ENCODE measurements at places on chromosomes 6 and 20. TPM values are rescaled to one million over a fixed set of nuclear protein-coding genes. Genes with fewer than 3 reads are reported as not detected.

DNA sequence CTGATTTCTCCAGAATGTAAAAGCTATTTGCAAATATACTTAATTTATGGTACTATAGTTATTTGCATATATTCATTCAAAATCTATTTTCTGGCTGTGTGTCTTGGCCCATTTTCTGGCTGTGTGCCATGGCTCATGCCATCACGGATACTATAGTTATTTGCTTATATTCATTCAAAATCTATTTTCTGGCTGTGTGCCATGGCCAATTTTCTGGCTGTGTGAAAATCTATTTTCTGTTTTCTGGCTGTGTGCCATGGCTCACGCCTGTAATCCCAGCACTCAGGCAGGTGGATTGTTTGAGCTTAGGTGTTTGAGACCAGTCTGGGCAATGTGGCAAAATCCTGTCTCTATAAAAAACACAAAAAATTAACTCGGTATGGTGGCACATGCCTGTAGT lies 28.9 kb upstream of the RIPK1 start:
- H3K4me3 ChIP-seq, result no peak overlapping the region
- H3K4me1 ChIP-seq, result no peaks in the 10 kb centered on the region
- no peak overlapping the region for H3K27ac ChIP-seq
- no peaks in the 10 kb centered on the region for H3K36me3 ChIP-seq
- no peaks in the 10 kb centered on the region for H3K27me3 ChIP-seq

FAM209A gene
- total RNA-seq, result not detected

GRCh38 chr20:59845472-59845871 lies 88.0 kb downstream of the SYCP2 start:
- H3K27me3 ChIP-seq, result no peaks in the 10 kb centered on the region
- no peak for DNase-seq
- peaks cover 5% of the 10 kb centered on the region for H3K36me3 ChIP-seq
- no peak overlapping the region for H3K27ac ChIP-seq
- H3K4me3 ChIP-seq, result no peak overlapping the region

DNA sequence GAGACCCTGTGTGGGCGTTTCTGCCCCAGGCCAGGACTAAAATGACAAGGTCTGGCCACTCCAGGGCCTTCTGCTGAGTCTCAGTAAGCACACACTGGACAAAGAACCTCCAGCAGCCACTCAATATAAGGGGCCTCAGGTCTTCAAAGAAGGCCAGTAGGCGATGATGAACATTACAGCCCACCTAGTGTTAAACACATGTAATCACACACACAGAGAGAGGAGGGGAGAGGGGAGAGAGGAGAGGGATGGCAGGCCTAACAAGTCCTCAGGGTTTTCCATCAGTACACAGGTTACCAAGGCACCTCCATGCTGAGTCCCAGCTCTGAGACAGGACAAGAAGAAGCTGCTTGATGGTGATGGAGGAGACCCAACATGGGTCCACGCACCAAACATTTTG lies 325.6 kb downstream of the PTPRT start:
- H3K4me3 ChIP-seq, result no peak overlapping the region
- no peaks in the 10 kb centered on the region for H3K27me3 ChIP-seq
- no peak for DNase-seq

DNA sequence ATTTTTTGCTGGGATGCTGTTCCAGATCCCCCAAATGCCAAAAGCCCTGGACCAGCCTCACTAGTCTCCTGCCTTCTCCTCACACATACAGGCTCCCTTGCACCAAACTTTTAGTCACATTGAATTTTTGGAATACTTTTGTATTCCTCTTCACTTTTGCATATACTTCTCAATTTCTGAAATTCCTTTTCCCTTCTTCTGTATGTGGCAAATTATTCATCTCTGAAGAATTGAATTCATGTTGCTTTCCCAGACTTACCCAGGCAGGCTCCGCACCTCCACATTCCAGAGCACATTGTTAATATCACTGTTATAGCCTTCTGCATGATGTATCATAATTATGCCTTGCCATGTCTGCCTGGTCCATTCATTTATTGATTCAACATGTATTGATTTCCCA lies 255.3 kb upstream of the POU3F2 start:
- no peak overlapping the region for H3K27ac ChIP-seq
- H3K36me3 ChIP-seq, result no peaks in the 10 kb centered on the region
- no peak overlapping the region for H3K4me3 ChIP-seq
- DNase-seq, result no peak
- H3K27me3 ChIP-seq, result no peaks in the 10 kb centered on the region

DEFB132 gene
- not detected for total RNA-seq

CST5 gene
- not detected for total RNA-seq

DNA sequence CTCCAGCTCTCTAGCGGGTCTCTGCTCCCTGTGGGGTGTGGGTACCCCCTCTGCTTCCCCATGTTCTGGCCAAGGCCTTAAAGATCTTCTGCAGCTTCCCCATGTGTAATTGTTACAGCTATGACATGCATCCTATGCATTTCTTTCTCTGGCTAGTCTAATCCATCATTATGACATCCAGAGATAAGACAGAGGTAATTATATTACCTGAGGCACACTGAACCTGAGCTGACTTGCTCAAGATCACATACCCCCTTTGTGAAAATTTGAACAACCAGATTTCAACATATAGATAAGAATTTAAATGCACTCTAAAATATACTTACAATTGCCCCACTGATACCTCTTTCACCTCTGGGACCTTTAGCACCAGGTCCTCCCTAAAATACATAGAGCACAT lies 102.4 kb downstream of the COL12A1 start:
- peaks cover 2% of the 10 kb centered on the region for H3K4me1 ChIP-seq
- H3K4me3 ChIP-seq, result no peak overlapping the region
- no peak overlapping the region for H3K27ac ChIP-seq
- H3K27me3 ChIP-seq, result no peaks in the 10 kb centered on the region
- DNase-seq, result no peak

LTB gene
- total RNA-seq, result 5.4 TPM

DNA sequence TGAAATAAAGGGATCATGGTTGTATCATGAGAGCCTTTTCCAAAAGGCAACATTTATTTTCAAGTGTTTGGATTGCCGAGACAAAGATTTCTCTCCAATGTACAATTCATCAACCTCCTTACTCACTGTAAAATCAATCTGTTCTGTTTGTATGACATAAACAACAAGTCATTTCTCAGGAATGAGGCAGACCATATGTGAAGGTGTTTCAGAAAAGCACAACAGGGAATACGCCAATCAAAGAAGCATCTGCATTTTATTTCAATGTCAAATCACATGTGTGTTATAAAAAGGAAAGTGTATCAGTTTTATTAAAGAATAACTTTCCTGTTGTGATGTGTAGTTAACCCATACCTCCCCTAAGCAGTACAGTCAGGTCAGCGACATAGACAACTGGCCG lies 653.7 kb downstream of the TFAP2A start:
- H3K27me3 ChIP-seq, result no peaks in the 10 kb centered on the region
- DNase-seq, result no peak
- no peak overlapping the region for H3K27ac ChIP-seq
- no peaks in the 10 kb centered on the region for H3K36me3 ChIP-seq

OR2B3 gene
- not detected for total RNA-seq

SLC24A3 gene
- 12.3 TPM for total RNA-seq

- no peak overlapping the region for H3K4me3 ChIP-seq
- no peaks in the 10 kb centered on the region for H3K27me3 ChIP-seq
- DNase-seq, result no peak
- H3K27ac ChIP-seq, result no peak overlapping the region
- peaks cover 9% of the 10 kb centered on the region for H3K4me1 ChIP-seq
- H3K36me3 ChIP-seq, result no peaks in the 10 kb centered on the region
Measured at GRCh38 chr6:82333781-82334180, 29.8 kb upstream of the TPBG start.

GRCh38 chr20:17276101-17276500 lies 49.3 kb downstream of the PCSK2 start:
- H3K4me1 ChIP-seq, result no peaks in the 10 kb centered on the region
- no peak overlapping the region for H3K27ac ChIP-seq
- H3K4me3 ChIP-seq, result no peak overlapping the region
- no peak for DNase-seq
- no peaks in the 10 kb centered on the region for H3K36me3 ChIP-seq

DNA sequence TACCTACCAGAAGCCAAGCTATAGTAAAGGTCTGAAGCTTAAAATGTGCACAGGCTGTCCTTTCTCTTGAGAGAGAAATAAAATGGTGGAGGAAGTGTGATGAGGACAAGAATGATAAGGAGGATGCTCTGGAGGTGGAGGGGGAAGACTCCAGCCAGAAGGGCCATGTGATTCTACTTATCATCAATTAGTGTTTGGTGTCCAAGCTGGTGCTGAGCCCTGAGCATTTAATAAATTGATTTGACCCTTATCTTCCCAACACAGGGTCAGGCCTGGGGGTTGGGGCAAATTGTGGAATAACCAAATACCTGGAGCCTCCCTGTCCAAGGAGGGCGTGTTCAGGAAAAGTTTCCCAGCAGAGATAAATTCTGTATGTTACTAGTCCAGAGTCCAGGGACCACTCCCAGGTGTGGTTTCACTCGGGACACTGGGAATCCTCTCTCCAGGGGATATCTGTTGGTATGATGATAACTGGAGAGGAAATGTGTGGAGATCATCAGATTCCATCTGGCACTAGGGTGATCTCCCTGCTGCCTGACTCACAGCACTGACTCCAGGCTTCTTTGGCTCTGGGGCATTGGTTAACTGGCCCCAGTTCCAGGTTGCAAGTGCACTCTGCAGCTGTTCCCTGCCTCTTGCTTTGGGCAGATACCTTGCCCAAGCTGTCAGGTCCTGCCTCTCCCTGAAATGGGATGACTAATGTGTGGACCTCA lies 3.8 kb upstream of the MYBL2 start:
- H3K36me3 ChIP-seq, result no peaks in the 10 kb centered on the region
- H3K4me1 ChIP-seq, result peaks cover 8% of the 10 kb centered on the region
- H3K4me3 ChIP-seq, result no peak overlapping the region
- no peak overlapping the region for H3K27ac ChIP-seq
- peaks cover 5% of the 10 kb centered on the region for H3K27me3 ChIP-seq

DNA sequence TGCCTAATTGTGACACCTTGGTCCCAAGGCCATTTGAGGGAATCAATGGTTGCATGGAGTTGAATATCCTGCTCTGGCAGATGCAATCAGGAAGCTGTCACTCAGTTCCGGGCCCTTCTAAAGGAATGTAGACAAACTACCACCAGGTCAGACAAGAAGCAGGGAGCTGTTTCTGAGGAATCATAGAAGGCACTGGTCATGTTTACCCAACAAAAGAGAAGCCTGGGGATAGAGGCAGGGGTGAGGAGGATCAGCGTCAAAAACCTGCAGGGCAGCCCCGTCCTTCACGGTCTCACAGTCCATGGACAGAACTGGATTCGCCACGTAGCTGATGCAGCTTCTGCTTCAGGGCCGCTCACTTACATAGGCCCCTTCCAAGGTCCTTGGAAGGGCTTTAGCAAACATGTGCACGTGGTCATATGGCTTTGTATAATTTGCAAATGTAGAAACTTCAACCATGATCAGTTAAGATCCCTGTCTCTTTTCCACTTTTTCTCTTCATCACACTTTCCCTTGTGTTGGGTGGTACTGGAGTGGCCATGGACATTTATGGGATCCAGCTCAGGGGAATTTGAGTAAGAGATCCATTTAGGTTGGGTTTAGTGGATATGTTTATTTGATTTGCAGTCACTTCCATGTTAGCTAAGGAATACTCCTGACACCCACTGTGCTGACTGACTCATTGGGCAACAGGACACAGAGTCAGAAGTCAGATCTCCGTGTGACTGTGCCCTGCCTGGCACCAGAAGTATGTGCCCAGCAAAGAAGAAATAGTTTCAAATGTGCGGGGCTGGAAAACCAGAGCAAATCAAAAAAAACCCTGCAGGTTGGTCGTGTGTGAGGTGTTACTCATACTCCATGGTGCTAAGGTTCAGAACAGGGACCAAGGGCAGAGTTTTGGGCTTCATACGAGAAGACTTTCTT lies 60.0 kb upstream of the ZFAND3 start:
- H3K4me1 ChIP-seq, result no peaks in the 10 kb centered on the region
- no peak overlapping the region for H3K4me3 ChIP-seq
- H3K27me3 ChIP-seq, result no peaks in the 10 kb centered on the region
- no peaks in the 10 kb centered on the region for H3K36me3 ChIP-seq

GRCh38 chr20:63284544-63284949 lies 8.4 kb upstream of the COL20A1 start:
- no peaks in the 10 kb centered on the region for H3K4me1 ChIP-seq
- no peak overlapping the region for H3K27ac ChIP-seq
- no peak for DNase-seq
- H3K27me3 ChIP-seq, result no peaks in the 10 kb centered on the region
- no peaks in the 10 kb centered on the region for H3K36me3 ChIP-seq
- H3K4me3 ChIP-seq, result no peak overlapping the region

- H3K27me3 ChIP-seq, result no peaks in the 10 kb centered on the region
- DNase-seq, result peak; percentile 42
- H3K27ac ChIP-seq, result no peak overlapping the region
- no peaks in the 10 kb centered on the region for H3K36me3 ChIP-seq
- H3K4me1 ChIP-seq, result peaks cover 20% of the 10 kb centered on the region
Measured at GRCh38 chr20:58978351-58979190, 2.5 kb upstream of the NELFCD start.

SAMD3 gene
- 7.6 TPM for total RNA-seq

- no peak overlapping the region for H3K4me3 ChIP-seq
- no peak for DNase-seq
- no peak overlapping the region for H3K27ac ChIP-seq
- H3K36me3 ChIP-seq, result no peaks in the 10 kb centered on the region
- no peaks in the 10 kb centered on the region for H3K27me3 ChIP-seq
Measured at GRCh38 chr6:106631346-106631745, 2.0 kb downstream of the QRSL1 start.

- H3K36me3 ChIP-seq, result peaks cover 53% of the 10 kb centered on the region
- no peak overlapping the region for H3K27ac ChIP-seq
- no peaks in the 10 kb centered on the region for H3K4me1 ChIP-seq
- H3K4me3 ChIP-seq, result no peak overlapping the region
- H3K27me3 ChIP-seq, result no peaks in the 10 kb centered on the region
- DNase-seq, result no peak
Measured at GRCh38 chr20:38418509-38419204, 16.5 kb downstream of the SNHG17 start.

BANF2 gene
- not detected for total RNA-seq

SLA2 gene
- 3.7 TPM for total RNA-seq

EPPIN gene
- total RNA-seq, result not detected

AGER gene
- 8.1 TPM for total RNA-seq

GRCh38 chr6:11183761-11184362 lies 48.6 kb downstream of the NEDD9 start:
- H3K27me3 ChIP-seq, result no peaks in the 10 kb centered on the region
- H3K4me3 ChIP-seq, result no peak overlapping the region
- no peaks in the 10 kb centered on the region for H3K4me1 ChIP-seq
- H3K27ac ChIP-seq, result no peak overlapping the region
- DNase-seq, result no peak

DNA sequence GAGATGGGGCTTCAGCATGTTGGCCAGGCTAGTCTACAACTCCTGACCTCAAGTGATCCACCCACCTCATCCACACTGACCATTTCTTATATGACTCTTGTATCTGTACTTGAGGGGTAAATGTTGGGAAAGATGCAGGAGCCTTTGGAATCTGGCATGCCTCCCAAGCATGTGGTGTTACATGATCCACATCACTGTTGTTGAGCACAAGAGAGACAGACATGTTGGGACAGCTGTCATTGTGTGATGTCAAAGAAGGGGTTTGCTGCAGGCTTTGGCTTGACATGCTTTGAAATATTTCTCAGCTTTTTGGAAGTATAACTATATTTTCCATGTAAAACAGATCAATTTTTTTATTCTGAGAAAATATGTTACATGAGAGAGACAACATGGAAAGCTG lies 139.9 kb downstream of the MOXD1 start:
- no peak overlapping the region for H3K27ac ChIP-seq
- no peaks in the 10 kb centered on the region for H3K36me3 ChIP-seq
- no peaks in the 10 kb centered on the region for H3K4me1 ChIP-seq
- H3K27me3 ChIP-seq, result no peaks in the 10 kb centered on the region

Measured in vagina (tissue), 2 donors.